HepG2 (cell line): ENCODE measurements at places on chromosomes 2 and 18.

GRCh38 chr2:19319698-19320097, 38.7 kb downstream of the OSR1 start:
- no peak for DNase-seq

DNA sequence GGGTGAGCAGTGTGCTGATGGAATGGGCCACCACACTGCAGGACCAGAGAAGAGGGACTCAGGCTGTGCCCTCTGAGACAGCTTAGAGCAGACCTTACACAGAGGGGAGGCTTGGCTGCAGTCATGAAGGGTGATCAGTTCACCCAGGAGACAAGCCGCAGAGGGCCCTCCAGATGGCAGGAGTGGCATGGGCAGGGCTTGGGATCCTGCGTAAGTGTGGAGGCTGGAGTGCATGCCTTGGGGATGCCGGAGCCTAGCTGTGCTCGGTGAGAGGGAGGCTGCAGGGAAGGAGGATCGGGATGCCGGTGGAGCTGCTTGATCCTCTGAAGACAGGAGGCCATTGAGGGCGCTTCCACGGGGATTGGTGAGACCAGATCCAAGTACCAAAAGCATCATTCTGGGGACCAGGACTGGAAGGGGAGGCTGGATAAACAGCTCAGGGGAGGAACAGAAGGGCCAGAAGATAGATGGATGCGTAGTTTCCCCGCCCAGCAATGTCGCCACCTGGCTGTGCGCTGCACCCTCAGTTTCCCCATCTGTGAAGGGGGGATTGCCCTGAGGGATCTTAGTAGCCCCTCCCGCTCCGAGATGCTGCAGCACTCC, 163.4 kb downstream of the INHBB start:
- DNase-seq, result no peak

DNA sequence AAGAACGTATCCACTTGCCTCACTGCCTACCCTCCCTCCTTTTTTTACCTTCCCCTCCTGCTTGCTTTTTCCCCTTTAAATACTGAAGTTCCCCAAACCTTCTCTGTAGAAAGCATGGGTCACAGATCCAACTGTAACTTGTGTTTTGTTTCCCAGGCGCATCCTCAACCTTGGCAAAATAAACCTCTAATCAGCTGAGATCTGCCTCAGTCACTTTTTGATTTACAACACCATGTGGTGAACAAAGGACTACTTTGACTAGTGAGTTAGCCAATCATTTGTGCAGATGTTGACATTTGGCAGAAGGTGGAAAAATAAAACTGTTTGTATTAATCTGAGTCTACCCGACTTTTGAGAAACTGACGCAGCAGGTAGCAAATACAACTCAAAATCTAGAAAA, 23.3 kb upstream of the MCM6 start:
- peak; percentile 33 for DNase-seq

GRCh38 chr2:130917006-130917688, 80.4 kb downstream of the ARHGEF4 start:
- DNase-seq, result no peak

GRCh38 chr2:774436-774835, 97.2 kb upstream of the TMEM18 start:
- DNase-seq, result no peak

DNA sequence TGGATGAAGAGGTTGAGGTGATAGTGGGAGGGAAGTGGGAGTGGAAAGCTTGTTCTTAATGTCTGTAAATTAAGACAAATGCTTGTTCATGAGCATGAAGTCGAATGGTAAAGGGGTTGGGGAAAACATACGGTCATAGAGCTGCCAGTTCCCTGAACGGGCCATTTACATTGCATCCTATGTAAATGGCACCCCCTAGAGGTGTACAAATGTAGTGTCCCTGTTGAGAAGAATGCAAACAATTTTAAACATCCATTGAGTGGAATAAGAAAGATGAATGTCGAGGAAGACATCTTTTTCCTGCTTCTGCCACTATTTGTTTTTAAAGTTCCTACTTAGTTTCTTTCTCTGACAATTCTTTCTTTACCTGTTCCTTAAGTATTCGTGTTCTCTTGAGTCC, 155.7 kb downstream of the RDH14 start:
- peak; percentile 32 for DNase-seq

DNA sequence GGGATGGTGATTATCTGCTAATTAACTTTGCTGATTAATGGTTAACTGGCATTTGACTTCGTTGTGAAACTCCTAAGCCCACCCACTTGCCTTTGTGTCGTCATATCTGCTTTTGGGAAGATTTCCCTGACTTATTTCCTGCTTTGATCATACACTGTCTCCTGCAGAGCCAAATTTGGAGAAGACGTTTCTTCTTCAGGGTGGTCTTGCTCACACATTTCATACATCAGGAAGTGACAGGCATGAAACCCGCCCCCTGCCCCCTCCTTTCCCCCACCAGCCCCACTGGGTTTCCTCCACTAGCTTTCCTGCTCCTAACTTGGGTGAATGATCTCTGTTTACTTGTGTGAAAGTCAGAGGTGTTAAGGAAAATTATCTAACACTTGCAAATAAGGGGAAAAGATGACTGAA, 300.1 kb downstream of the TSN start:
- no peak for DNase-seq

GRCh38 chr2:180038997-180039396, 31.9 kb upstream of the CWC22 start:
- DNase-seq, result no peak

DNA sequence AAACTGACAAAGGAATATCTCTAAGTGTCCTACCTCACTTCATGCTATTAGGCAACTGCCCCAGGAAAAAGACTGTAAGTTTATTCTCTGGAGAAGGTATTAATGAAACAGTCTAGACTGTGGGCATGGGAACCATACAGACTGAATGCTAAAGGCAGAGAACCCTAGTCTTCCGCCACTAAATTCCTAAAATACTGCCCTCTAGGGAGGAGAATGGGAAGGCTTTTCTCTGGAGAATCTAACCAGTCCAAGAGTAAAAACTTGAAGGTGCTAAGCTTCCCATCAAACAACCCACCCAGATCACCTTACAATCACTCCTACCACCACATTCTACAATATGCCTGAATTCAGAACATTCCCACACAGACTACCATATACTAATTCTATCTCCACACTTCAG, 3.4 kb downstream of the SRBD1 start:
- DNase-seq, result peak; percentile 45
